ENCODE measurements at places on chromosomes 7 and 10.

GRCh38 chr7:106201164-106201563 lies 83.6 kb downstream of the NAMPT start:
- DNase-seq = no peak

DNA sequence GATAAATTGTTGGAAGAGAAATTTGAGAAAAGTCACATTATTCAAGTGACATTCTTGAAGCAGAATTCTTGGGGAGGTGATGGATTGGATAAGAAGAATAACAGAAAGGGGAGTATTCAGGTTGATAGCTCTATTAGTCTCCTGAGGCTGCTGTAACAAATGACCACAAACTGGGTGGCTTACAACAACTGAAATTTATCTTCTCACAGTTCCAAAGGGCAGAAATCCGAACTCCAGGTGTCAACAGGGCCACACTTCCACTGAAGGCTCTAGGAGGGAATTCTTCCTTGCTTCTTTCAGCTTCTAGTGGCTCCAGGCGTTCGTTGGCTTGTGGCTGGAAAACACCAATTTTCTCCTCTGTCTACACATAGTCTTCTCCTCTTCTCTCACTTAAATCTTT lies 99.8 kb downstream of the TES start:
- no peak for DNase-seq

- DNase-seq = no peak
These were observed 8.9 kb upstream of the CUBN start for GRCh38 chr10:17138460-17139042.

GRCh38 chr7:144720149-144720548 lies 115.7 kb downstream of the TPK1 start:
- DNase-seq = peak; percentile 44

DNA sequence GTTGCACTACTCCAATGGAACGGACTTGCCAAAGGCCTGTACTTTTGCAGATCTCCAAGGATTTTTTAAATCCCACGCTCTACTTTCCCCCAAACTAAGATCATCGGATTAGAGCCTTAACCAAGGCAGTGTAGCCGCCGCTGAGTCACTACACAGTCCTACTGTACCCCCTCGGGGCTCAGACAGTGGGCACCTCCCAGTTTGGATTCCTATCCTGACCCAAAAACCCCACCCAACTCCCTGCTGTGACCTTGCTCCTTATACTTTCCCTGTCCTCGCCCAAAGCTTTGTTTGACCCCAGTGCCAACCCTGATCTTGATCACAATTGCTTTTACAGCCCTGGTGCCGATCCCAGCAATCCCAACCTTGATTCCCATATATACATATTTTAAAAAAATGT lies 17.5 kb upstream of the PLAU start:
- peak; percentile 76 for DNase-seq

DNA sequence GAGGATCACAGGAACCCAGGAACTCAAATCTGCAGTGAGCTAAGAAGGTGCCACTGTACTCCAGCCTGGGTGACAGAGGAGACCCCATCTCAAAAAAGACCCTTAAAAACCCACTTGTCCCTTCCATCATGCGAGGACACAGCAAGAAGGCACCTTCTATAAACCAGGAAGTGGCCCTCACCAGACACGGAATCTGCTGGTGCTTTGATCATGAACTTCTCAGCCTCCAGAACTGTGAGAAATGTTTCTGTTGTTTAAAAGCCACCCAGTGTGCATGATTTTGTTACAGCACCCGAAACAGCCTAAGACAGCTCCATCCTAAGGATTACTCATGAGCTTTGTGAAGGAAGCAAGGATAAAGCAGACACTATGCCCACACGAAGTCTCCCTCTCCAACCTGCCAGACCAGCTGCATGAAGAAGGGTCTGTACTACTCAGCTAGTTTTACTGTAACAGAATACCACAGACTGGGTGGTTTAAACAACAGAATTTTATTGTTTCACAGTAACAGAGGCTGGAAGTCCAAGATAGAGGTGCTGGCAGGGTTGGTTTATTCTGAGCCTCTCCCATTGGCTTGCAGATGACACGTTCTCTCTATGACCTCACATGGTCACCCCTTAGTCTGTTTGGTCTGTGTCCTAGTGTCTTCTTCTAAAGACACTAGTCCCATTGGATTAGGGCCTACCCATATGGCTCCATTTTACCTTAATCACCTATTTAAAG lies 13.7 kb downstream of the VIM start:
- DNase-seq = no peak

DNA sequence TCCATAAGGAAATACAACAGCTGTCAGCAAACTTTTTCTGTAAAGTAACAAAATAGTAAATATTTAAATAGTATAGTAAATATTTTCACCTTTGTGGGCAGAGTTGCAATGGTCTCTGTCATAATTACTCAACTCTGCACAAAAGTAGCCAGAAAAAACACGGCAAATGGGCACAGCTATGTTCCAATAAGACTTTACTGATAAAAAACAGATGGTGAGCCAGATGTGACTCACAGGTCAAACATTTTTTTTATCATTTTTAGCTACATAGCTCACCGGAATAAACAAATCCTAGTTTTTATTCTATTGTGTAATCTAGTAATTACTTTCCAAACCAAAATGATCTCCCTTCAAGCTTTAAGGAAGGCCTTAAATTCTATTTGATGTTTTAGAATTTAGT lies 55.3 kb downstream of the NCAPG2 start:
- peak; percentile 21 for DNase-seq

DNA sequence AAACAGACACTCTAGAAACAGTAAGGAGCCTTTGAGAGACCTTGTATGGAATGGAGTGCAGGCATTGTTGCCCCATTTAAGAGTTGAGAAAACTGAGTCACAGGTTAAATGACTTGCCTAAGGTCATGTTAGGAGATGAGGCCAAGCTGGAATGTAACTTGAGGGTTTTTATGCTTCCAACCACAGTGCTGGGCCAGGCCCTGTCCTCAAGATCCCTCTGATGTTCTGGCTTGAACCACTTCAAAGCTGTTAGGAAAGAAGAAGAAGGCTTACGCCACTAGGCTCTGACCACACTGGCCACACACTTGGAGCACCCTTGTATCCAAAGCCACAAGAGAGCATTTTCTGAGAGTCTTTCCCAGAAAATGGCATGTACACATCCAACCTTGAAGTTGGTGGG lies 42.7 kb downstream of the PLAU start:
- DNase-seq = no peak

DNA sequence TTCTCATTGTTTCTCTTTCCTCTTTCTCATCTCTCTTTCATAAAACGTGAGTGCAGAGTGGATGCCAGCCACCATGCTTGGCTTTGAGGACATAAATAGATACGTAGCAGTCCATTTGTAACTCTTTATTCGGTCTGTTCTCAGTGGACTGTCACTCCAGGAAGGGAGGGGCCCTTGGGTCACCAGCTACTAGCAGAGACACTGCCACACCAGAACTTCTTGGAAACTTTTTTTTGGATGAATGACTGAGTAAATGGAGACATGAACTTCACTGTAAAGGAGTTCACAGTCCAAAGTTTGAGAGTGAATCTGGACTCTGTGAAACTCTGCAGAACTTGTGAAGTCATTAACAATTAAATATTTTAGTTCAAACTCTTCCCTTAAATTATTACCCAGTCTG lies 20.2 kb downstream of the CHN2 start:
- no peak for DNase-seq

DNA sequence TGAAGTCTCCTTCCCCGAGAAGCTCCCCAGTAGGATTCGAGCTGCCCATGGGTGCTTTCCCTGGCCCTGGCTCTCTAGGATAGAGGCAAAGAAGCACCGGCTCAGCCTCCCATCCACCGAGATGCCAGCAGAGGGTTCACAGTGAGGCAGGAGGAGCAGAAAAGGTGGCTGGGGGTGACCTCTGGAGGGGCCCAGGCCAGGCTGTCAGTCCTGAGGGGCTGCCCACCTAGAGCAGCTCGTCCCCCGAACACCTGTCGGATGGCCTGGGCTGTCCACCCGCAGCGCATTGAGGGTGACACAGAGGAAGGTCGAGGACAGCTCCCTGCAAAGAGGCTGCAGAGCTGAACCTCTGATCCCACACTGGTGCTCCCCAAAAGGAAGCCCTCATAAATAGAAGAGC lies 167.2 kb upstream of the PPP2R2D start:
- DNase-seq = no peak

GRCh38 chr10:102453502-102453901 lies 2.2 kb upstream of the C10orf95 start:
- no peak for DNase-seq

- DNase-seq = no peak
These were observed 338.5 kb downstream of the MDFIC start for GRCh38 chr7:115260381-115260780.

DNA sequence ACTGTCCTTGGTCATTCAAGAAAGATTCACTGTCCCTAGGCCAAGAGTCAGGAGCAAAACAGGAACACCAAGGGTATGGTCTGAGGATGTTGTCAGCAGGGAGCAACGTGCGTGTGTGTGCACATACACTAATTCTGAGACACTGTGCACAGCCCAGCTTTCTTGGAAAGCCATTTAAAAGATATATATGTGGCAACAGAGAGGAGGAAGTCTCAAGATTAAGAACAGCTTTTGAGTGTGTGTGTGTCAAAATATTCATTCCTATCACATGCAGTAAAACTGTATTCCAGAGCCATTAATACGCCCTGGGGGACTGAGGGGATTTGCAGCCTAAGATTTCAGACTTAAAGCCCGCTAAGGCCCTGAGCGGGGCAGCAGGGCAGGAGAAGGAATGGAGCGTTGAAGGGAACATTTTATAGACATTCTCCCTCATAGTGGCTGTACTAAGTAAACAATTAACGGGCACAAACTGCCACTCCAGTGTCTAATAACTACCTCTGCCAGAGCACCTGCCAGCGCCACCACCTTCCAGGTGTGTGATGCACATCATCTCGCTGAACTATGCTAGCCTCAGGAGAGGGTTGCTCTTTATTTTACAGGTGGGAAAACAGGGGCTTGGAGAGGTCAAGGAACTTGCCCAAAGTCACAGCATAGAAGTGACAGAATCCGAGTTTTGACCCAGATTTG lies 2.0 kb downstream of the NOD1 start:
- DNase-seq = peak; percentile 33

DNA sequence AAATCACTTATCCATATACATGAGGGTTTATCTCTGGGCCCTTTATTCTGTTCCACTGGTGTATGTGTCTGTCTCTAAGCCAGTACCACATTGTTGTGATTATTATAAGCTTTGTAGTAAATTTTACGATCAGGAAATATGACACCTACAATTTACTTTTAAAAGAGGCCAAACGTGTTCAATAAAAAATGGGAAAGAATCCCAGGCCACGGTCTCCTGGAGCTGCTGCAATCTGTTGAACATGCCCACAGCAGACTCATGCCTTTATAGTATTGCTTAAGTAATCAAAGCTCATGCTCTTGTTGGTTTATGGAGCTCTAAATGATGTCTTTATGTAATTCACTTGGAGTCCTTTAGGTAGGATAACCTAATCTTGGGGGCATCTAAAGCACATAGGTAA lies 273.0 kb downstream of the ZMYND11 start:
- no peak for DNase-seq

DNA sequence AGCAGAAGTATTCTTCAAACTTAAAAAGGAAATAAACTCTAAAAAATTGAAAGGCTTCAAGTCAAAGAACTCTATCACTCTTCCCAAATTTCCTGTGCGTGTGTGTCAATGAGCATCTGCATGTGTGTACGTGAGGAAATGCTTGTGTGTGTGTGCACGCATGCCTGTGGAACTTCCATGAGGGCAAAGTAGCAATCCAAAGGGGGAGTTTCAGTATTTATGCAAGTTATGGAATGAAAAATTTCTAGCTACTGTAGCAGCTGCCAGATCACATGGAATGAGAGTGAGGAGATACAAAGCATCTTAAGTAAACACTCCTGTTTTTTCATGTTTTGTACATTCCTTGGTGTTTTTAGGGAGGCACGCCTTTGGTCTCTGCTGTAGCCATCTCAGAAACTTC lies 152.6 kb downstream of the RAPGEF5 start:
- no peak for DNase-seq

DNA sequence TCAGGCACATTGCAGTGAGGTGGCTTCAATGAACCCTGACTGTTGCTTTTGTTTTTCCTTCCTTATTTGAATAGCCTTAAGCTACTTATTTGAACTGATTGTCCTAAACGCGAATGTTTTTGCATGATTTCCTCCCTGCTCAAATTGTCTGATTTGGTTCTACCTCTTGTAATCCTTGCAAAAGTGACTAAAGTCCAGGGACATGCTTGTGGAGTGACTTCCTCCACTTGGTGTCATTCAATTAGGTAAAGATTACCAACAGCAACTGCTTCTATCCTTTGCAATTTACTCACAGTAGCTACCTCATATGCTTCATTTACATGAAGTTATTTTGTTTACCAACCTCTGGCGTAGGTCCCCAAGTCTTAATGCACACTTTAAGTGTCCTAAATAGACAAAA lies 295.9 kb upstream of the TMEM229A start:
- no peak for DNase-seq

- DNase-seq = no peak
These were observed 651.8 kb downstream of the PARD3 start for GRCh38 chr10:34163075-34163905.

GRCh38 chr7:155454183-155455112 lies 3.5 kb upstream of the EN2 start:
- no peak for DNase-seq

- peak; percentile 68 for DNase-seq
These were observed 81.4 kb upstream of the LAMB4 start for GRCh38 chr7:108211382-108212201.

DNA sequence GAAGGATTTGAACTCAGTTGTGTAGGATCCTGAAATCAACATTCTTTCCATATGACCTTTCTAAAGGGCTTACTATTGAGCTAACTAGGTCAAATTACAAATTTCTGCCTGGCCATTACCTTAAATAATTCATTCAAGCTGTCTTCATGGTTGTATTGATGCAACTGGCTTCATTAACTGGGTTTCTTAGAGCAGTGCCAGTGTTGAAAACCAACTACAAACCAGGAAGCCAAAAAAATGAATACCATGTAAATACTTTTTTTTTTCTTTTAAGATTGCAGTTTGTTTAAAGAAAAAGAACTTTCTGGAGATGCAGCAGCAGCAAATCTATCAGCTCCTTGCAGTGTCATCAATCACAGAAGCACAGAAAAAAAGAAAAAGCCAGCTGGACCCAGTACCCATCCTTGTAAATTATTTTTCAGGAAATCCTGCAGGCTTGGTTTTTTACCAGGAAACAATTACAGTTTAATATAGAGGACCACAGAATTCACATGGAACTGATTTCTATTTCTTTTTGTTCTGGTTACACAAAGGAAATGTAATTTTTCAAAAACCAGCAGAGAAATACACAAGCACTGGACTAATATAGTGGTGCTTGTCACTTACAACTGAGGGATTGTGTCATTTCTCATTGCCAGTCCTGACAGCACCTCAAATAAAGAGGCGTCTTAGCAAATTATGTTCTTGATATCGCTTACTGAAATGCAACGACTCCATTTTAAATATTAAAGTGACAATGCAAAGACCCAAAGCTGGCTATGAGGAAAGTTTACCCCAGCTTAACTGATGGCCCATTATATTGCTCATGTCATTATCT lies 131.9 kb downstream of the TMEM26 start:
- DNase-seq = no peak

GRCh38 chr10:22468570-22469320 lies 123.4 kb downstream of the SPAG6 start:
- DNase-seq = no peak
